ENCODE measurements at places on chromosomes 7 and 10. TPM values are rescaled to one million over a fixed set of nuclear protein-coding genes. Genes with fewer than 3 reads are reported as not detected.

TAS2R4 gene
- 0.29 TPM for total RNA-seq

FAM131B gene
- total RNA-seq, result 10.6 TPM

PAX4 gene
- total RNA-seq, result not detected

NEBL gene
- total RNA-seq, result 1.2 TPM

CPEB3 gene
- total RNA-seq, result 2.6 TPM

PI4K2A gene
- total RNA-seq, result 11.8 TPM

C10orf71 gene
- total RNA-seq, result not detected
